ENCODE measurements at places on chromosomes 4 and X.

GRCh38 chr4:78565971-78566372 lies 14.4 kb downstream of the ANXA3 start:
- DNase-seq = no peak

- no peak for DNase-seq
Observed at GRCh38 chr4:79833857-79834256, 239.2 kb downstream of the ANTXR2 start.

DNA sequence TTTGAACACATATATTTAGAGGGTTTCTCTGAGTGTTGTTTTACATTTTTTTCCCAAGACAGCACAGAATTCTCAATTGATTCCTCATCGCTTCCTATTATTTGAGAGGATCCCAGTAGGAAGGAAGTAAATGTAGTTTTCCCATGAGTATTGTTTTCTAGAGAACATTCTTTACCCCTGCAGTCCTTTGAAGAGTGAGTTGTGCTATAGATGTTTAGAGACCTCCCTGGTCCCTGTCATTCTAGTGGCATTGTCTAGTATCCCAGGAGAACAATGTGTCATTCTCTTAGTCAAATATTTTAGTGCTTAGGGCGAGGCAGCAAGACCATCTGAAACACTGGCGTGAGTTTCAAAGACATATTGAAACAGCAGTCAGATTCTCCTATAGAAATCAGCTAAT lies 32.5 kb downstream of the SORBS2 start:
- DNase-seq = no peak

- DNase-seq = no peak
Observed at GRCh38 chr4:84502955-84503373, 3.9 kb upstream of the NKX6-1 start.

DNA sequence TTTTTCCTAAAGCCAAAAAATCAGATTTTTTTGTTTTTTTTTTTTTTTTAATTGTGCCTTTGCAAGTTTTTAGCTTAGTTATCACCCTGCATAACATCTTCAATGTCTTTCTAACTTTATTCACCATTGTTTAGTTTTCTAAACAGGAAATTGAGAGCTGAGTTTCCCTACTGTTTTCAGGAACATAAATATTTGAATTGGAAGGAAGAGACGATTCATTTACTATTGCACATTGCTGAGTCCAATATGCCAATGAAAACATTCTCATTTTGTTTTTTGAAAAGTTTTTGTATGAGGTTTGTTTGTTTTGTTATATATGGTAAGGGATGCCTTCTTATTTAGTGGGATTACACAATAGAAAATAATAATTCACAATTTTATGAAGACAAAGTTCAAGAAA lies 148.4 kb downstream of the ANKRD50 start:
- DNase-seq = no peak

GRCh38 chrX:38214551-38215531 lies 5.8 kb downstream of the SRPX start:
- DNase-seq = no peak

DNA sequence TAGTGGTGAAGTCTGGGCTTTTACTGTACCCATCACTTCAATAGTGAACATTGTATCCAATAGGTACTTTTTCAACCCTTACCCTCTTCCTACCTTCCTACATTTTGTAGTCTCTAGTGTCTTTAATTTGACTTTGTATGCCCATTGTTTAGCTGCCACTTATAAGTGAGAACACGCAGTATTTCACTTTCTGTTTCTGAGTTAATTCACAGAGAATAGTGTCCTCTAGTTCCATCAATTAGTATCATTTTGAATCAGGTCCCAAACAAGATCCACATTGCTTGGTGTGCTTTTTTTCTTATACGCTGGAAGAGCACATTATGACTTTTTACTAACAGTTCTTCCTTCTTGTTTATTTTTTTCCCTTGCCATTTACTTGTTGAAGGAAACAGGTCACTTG lies 176.0 kb upstream of the WDFY3 start:
- no peak for DNase-seq

DNA sequence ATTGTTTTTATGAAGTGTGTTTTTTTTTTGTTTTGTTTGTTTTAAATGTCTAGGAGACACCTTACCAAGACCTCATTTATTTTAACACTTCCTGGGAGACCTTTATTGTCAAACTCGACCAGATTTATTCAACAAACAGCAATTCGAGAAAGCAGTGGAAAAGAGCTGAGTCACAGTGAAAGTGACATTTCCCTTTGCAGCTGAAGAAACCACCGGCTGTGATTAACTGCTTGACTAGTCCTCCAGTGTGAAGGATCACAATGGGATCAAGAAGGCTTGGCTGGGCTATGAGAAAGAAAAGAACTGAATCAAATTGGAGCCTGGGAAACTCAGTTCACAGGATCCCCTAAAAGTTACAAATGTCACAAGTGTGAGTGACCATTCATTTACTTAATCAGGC lies 11.9 kb upstream of the ADH7 start:
- DNase-seq = no peak

DNA sequence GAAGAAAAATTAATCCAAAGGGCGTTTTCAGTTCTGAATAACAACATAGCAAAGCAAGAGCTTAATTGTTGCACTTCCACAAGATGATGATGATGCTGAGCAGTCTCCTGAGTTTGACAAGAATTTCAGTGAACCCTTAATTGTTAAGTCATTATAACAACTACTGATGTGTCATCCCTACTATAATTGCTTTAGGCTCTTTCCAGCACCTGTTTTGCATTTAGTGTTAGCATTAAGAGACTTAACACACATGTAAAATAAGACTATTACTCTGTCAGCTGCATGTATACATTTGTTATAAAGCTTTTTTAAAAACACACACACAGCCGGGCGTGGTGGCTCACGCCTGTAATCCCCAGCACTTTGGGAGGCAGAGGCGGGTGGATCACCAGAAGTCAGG lies 37.9 kb upstream of the GALNT7 start:
- no peak for DNase-seq

- peak; percentile 17 for DNase-seq
Observed at GRCh38 chr4:7192252-7193029, at the start of gene SORCS2. Gene SORCS2, plus strand, starts transcription at chr4:7192538.

GRCh38 chr4:123133397-123134050 lies 211.1 kb upstream of the NUDT6 start:
- no peak for DNase-seq

GRCh38 chr4:173998471-173999144 lies 284.9 kb downstream of the FBXO8 start:
- DNase-seq = no peak

- no peak for DNase-seq
Observed at GRCh38 chr4:73340917-73341316, 63.2 kb upstream of the ALB start.

GRCh38 chr4:97587912-97588311 lies 555.4 kb downstream of the STPG2 start:
- DNase-seq = no peak

DNA sequence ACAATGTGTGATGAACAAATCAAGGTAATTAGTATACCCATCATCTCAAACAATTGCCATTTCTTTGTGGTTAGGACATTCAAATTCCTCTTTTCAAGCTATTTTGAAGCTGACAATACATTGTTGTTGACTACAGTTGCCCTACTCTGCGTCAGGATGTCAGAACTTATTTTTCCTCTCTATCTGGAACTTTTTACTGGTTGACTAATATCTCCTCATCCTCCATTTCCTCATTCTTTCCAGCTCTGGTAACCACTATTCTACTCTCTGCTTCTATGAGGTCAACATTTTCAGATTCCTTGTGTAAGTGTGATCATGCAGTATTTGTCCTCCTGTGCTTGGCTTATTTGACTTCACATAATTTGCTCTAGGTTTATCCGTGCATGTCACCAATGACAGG lies 240.5 kb upstream of the HS3ST1 start:
- DNase-seq = no peak

DNA sequence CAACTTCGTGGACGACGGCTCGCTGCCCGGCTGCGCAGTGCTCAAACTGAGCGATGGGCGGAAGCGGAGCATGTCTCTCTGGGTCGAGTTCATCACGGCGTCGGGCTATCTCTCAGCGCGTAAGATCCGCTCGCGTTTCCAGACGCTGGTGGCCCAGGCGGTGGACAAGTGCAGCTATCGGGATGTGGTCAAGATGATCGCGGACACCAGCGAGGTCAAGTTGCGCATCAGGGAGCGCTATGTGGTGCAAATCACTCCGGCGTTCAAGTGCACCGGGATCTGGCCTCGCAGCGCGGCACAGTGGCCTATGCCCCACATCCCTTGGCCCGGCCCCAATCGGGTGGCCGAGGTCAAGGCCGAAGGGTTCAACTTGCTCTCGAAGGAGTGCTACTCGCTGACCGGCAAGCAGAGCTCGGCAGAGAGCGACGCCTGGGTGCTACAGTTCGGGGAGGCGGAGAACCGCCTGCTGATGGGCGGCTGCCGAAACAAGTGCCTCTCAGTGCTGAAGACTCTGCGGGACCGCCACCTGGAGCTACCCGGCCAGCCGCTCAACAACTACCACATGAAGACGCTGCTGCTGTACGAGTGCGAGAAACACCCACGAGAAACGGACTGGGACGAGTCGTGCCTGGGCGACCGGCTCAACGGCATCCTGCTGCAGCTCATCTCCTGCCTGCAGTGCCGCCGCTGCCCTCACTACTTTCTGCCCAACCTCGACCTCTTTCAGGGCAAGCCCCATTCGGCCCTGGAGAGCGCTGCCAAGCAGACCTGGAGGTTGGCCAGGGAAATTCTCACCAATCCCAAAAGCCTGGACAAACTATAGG lies 1.5 kb downstream of the MAB21L2 start:
- DNase-seq = no peak

All from NCI-H1694 (cell line).